ENCODE measurements at places on chromosomes 11 and 22.

DNA sequence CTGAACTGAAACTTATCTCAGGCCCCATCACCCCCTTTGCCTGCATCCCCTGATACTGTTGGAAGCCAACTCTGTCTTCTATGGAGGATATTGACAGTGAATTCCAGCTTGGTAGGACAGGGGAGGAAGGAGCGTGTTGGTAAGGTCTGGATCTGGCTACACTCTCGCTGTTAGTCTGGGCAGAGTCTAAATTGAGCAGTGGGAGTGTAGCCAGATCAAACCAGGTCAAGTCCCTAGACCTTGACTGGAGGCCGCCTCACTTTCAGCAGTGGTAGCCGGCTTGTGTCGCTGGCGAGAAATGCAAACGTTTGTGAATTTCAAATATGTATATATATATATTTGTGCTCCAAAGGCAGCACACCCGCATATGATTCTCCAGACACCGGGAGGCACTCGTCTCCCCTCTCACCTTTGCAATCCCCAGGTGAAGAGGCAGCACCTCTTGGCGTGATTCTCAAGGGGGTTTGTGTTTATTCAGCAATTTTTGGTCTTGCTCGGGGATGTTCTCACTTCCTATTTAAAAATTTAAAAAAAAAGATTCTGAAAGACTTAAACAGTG is 26.7 kb downstream of the DHCR7 start:
- DNase-seq, result no peak

DNA sequence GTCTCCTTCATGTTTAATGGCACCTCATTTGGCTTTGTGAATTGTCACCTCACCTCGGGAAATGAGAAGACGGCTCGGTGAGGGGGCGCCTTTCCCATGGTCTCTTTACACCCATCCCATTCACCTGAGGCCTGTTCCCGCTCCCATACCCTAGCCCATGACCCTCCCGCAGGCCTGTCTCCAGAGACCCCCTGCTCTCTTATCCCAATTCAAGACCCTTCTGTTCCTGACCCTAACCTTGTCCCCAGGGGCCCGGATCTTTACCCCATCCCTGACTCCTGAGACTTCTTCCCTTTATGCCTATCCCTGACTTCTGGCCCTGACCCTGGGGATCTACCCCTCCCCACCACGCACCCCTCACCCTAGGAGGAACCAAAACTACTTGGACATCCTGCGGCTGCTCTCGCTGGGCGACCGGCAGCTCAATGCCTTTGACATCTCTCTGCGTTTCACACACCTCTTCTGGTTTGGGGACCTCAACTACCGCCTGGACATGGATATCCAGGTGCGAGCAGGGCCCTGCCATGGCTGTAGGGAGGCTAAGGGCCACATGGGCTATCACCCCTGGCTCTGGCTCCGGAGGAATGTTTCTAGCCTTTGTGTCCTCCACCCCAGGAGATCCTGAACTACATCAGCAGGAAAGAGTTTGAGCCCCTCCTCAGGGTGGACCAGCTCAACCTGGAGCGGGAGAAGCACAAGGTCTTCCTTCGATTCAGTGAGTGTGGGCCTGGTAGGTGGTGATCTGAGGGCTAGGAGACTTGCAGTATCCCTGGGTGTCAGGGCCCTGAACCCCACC is 7.9 kb downstream of the INPPL1 start:
- DNase-seq, result no peak

DNA sequence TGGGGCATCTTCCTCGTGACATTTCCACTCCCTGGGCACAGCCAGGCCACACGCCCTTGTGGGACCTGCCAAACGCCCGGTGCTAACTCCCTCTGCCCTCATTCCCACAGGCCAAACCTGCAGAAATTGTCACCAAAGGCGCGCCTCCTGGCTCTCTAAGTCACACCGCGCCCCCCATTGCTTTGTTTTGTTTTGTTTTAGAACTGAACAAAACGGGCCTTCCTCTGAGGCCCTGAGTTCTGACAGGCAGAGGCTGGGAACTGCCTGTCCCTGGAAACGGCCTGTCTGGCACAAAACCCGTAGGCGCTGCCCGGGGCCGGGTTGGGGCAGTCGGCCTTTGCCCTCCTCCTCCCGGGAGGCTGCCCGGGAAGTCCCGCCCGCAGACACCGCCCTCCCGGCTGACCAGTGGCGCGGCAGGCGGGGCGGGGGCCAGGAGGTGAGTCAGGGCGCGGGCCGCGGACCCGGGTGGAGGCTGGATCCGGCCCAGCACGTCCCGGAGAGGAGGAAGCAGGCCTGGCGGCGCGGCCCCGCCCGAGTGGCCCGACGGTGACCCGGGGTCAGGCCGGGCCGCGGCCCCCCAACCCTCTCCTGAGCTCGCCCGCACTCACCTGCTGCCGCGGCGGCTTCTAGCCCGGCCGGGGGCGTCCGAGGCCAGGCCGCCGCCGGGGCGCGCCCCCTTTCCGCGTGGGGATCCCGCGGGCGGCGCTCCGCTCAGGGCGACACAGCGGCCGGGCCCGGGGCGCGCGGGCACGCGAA is 465 bp downstream of the SUN2 start:
- peak; percentile 94 for DNase-seq

DNA sequence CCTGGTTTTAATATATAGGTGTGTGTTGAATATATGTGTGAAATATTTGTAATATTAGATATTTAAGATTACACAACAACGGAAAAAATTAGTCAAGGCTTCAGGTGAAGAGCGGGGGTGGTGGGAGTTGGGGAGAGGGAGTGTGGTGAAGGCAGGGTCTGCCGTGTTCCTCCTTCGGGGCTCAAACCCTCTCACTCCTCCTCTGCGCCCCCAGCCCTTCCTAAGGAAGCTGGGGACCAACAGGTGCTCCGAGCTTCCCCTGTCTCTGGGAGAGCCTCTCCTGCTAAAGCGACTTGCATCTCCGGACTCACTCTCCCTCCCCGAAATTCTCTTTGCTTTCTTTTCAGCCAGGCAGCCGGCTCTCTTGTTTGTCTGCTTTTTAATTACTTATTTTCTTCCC is 960 bp upstream of the CADM1 start:
- DNase-seq, result no peak

GRCh38 chr22:44861245-44861644 is 108.9 kb downstream of the ARHGAP8 start:
- DNase-seq, result no peak

DNA sequence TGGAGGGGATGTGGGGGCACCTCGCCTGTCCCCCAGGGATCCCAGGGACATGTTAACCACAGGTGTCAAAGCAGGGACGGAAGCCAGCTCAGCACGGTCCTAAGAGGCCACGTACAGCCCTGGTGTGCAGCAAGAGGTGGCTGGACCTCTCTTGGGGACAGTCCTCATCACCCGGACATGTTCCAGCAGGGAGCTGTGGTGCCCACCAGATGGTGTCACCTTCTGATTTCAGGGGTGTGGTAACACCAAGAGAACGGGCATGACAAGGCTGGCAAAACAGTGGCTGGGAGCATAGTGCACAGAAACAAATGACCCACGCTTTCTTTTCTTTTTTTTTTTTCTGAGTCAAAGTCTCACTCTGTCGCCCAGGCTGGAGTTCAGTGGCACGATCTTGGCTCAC is 25.6 kb upstream of the COMT start:
- DNase-seq, result no peak

- no peak for DNase-seq
Measured at GRCh38 chr11:11347592-11347991, 5.5 kb downstream of the CSNK2A3 start.

All from left colon (tissue), 2 donors.